LHCN-M2 (cell line): ENCODE measurements at places on chromosomes 2 and 18. TPM values are rescaled to one million over a fixed set of nuclear protein-coding genes. Genes with fewer than 3 reads are reported as not detected.

The FOXD4L1 gene
- total RNA-seq, result 0.06 TPM in 1 of 2 replicates, not detected in the other

The STEAP3 gene
- total RNA-seq, result 39.1 and 42.4 TPM in 2 replicates

The RGPD4 gene
- not detected in 2 replicates for total RNA-seq

The CYS1 gene
- total RNA-seq, result 0.13 TPM in 1 of 2 replicates, not detected in the other

The FAM124B gene
- total RNA-seq, result 0.06 TPM in 1 of 2 replicates, not detected in the other
